CD4-positive, alpha-beta T cell treated with Interleukin-2 at 100 ng/mL for 4 hours (primary cell): ENCODE measurements at places on chromosomes 4 and X.

- DNase-seq, result peak; percentile 29
These were observed 47.4 kb downstream of the MAMLD1 start for GRCh38 chrX:150410513-150410912.

- DNase-seq, result no peak
These were observed 126.4 kb upstream of the GATB start for GRCh38 chr4:151887031-151887815.

DNA sequence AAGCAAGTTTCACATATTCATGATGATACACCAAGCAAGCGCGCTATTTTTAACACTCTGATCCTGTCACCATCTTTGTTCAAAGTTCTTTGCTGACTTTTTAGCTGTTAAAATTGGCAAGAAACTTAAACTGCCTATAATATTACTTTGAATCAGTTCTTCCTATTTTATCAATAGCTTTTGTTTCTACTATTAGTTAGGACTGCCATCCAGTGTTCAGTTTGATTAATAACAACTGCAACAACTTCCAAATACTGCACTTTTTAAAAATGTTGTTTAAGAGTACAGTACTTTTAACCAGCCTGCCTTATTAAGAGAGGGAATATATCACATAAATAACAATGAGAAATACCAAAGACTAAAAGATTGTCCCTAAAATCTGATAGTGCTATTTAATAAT is 614.3 kb downstream of the FAM133A start:
- DNase-seq, result no peak

GRCh38 chrX:122703762-122704161 is 480.3 kb upstream of the GRIA3 start:
- DNase-seq, result no peak

DNA sequence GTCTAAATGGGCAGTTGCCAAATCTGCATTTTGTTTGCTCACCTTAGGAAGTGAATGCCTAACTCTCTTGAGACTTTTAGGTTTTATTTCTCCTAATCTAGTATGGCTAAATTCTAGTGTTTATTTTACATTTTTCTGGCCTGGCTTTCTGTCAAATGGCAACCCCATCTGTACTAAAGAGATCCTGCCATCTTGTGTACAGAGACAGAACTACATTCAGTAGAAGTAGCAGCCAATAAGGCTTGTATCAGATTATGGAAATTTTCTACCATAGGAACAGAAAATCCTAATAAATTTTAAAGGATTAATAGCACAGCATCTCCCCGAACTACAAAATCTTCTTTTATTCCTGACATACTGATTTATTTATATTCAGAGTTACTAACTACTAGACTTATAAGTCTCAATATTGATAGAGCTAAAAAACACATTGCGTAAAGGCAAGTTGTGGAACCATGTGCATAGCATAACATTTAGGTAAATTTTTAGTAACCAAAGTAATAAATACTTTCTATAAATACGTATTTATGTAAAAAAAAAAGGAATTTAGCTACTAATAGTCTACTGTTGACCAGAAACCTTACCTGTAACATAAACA is 45.5 kb downstream of the TMEM144 start:
- no peak for DNase-seq

- DNase-seq, result no peak
These were observed 48.3 kb upstream of the MND1 start for GRCh38 chr4:153296040-153296823.

- DNase-seq, result no peak
These were observed 116.1 kb downstream of the PDLIM5 start for GRCh38 chr4:94567811-94568210.

DNA sequence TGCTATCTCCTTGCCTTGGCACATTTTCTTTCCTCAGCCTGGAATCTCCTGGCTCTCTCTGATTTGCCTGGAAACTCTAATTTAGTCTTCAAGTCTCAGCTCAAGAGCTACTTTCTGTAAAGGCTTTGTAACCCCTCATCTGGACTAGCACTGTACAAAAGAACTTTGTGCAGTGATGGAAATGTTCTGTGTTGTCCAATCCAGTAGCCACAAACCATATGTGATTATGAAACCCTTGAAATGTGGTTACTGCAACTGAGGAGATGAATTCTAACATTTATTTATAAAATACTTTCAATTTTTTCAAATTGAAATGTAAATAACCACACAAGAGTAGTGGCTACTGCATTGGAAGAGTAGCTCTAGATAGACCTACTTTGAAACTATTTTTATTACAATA is 66.6 kb upstream of the HS3ST1 start:
- DNase-seq, result no peak

DNA sequence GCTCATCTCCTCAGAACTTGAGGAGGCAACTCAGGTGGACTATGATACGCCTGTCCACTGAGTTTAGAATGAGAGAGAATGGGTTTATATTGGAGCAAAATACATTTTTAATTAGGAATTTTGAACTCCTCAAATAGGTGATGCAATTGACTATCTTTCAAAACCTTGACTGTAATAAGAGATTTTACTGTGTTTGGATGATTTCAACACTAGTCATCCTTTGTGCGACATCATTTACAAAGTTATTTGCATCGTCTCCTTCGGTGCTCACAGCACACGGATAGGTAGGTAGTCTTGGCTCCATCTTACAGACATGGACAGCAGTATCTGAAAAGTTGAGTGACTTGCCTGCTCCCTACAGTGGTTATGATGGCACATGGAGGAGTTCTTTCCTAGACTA is 67.0 kb downstream of the AASDH start:
- no peak for DNase-seq

GRCh38 chr4:174855050-174855449 is 26.0 kb upstream of the GLRA3 start:
- no peak for DNase-seq

- no peak for DNase-seq
These were observed 489.2 kb upstream of the CTSO start for GRCh38 chr4:156442912-156443311.

- no peak for DNase-seq
These were observed 194.2 kb downstream of the MAD2L1 start for GRCh38 chr4:119872371-119873016.

DNA sequence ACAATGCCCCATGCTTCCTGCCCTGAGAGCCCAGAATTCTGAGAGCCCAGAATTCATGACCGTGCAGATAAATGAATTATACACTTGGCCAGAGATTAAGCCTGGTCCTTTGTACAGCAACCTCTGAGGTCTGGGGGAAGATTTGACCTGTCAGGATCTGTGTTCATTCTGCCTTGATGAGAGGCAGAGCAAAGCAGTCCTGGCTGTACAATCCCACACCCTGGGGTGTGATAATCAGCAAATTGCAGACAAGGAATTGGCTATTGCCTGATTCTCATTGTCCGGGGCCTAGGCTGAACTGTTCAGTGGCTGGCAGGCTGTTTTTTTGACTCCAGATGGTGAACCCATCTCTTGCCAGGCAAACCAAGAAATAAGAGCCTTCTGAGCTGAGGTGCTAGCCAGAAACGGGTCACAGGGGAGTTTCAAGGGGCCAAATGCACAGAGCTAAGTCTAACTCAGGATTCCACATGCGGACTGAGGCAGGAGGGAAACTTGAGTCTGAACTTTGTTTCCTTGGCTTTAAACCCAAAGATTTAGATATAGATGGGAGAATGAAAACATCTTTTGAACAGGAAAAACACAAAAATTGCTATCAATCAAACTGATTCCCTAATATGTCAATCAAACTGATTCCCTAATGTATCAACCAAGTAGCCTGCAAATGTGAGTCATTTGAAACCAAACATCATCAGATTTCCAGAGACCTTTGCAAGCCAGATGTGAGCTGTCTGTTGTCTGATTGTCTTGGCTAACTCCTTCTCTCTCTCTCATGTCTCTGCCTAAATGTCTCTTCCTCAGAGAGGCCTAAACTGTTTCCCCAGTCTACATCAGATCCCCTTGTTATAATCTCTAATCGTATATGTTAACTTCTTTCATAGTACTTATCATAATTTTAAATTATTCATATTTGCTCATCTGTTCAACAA is 159.3 kb downstream of the ATG4A start:
- DNase-seq, result no peak

GRCh38 chr4:37794056-37794455 is 32.4 kb upstream of the PGM2 start:
- DNase-seq, result no peak

DNA sequence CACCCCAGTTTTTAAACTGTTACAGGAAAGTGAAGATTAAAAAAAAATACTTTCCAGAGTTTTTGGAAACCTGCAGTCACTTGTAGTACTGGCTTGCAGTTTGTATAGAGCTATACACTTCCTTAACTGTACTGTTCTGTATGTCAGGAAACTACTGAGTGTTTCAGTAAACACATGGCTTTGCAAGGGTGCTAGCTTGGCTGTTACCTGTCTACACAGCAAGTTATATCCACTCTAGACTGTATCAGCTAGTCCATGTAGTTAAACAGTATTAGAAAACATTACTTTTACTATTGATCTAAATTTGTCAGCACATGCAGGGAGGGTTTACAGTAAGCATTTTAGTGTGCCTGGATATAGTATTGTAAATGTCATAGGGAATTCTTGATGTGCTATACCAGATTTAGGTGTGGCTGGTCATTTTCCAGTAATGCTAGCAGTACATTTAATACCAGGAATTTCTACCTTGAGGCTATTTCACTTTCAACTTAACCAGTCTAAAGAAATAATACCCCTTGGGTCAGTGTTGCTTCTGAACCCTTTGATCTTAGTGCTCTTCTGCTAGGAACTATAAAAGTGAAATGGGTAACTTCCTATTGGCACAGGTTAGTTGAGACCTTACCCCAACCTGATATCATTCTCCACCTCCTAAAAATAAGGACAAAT is 192.3 kb upstream of the ANKRD50 start:
- no peak for DNase-seq

GRCh38 chr4:113467581-113467980 is 294.0 kb downstream of the CAMK2D start:
- no peak for DNase-seq

- DNase-seq, result peak; percentile 38
These were observed 126.7 kb upstream of the MBNL3 start for GRCh38 chrX:132615391-132616131.

- DNase-seq, result peak; percentile 19
These were observed 10.9 kb upstream of the NALF2 start for GRCh38 chrX:69493193-69493592.

- no peak for DNase-seq
These were observed 60.4 kb downstream of the CLCN4 start for GRCh38 chrX:10217198-10217597.

DNA sequence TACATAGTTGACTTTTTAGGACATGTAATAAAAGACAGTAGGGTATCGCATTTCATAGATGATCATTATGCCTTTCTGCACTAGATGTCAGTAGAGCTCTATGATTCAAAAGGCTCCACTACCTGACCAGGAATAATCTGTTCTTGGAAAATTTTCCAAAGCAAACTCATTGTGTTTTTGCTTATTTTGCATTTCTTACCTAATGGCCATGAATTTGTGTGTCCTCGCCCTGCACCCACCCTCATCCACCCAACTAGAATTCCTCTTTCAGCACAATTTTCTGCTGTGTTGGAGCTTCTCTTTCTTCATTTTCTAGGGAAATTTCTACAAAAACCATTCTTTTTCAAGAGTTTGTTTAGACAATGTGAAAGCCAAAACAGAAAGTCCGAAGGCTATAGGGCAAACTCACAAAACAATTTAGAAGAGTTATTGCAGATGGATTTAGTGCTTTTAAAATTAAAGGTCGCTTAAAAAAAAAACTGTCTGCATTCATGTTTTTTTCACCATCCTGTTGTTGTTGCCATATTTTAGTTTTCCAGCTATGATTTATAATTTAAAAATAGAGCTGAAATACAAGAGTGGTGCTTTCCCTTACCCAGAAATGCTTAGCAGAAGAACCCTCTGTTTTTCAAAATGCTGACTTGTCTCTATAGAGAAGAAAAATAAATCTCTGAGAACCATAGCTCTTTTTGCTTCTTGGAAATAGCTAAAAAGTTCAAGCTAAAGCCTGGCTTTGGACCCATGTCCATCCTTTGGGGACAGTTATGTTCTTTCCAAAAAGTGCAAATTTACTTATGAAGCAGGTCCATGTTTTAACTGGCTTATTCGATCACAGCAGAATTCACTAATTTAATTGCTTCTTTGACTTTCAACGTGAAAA is 183.7 kb downstream of the SPATA18 start:
- DNase-seq, result no peak

- no peak for DNase-seq
These were observed 79.7 kb upstream of the PRSS48 start for GRCh38 chr4:151197247-151197646.

DNA sequence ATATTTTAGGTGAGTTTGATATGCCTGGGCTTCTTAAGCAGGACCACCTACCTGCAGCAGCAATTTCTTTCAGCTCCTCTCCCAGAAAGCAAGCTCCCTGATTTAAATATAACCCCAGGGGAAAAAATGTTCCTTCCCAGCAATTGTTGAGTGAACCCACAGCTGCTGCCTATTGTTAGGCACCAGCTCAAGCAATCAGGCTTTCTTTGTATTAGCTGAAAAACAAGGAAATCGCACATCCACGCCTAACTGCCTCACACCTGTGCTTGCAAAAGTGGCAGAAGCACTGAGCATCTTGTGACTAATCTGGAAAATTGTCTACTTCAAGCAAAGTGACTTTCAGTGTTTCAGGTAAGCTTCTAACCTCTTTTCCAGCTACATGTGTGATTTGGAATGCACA is 432.2 kb downstream of the SMARCA1 start:
- DNase-seq, result no peak

- no peak for DNase-seq
These were observed 128.8 kb downstream of the RAB28 start for GRCh38 chr4:13355111-13355880.

DNA sequence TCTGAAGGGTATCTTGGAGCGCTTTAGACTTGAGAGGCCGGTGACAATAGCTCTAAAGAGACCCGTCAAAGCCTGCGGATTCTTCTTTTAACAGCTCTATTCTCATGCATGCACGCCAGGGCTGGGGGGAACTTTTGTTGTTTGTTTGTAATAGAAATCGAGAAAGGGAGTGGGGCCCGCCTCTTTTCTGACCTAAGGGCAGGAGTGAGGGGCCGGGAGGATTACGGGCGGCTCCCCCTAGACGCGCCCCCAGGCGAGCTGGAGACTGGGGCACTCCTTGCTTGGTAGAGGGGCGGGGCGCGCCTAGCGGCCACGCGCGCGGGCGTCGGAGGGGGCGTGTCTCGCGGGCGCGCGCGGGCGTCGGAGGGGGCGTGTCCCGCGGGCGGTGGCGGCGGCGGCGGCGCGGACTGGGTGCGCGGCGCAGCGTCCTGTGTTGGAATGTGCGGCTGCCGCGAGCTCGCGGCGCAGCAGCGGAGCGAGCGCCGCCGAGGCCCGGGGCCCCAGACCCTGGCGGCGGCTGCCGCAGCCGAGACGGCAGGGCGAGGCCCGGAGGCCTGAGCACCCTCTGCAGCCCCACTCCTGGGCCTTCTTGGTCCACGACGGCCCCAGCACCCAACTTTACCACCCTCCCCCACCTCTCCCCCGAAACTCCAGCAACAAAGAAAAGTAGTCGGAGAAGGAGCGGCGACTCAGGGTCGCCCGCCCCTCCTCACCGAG is at the start of gene REST:
Gene REST, plus strand, starts transcription at position 412 of the 717 bp plus-strand sequence. CDS start 2,739 bp downstream, outside the sequence.
- peak; percentile 81 for DNase-seq
